ENCODE measurements at places on chromosomes 11 and 22.

DNA sequence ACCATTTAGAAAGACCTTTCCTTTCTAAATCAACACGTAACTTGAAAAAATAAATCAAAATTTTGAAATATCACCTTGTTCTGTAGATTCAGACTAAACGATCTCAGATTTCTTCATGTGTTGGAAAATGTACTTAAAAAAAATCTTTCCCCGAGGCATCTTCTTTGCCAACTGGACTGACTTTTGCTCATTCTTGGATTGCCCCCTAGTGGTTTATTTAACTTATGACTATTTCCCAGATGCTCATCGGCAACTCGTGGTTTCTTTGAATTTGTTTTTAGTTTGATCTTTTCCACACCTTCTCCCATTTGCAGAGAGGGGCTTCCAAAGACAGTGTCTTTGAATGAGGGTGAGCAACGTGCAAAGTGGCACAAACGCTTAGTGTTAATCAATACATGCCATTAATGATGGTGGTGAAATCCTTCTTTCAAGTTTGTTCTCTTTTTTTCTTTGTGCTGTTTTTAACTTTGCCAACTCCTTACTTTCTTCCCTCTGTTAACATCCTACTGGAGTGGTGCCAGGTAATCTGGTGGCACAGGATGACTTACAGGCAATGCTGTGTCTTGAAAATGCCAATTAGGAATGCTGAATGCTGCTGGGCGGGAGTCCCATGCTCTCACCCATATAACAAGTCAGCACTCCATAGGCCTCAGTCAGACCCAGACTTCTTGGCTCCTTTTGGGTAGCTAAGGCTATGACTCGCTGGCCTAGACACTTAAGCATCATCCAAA is 18.3 kb downstream of the PRSS23 start:
- peak; percentile 74 for DNase-seq

DNA sequence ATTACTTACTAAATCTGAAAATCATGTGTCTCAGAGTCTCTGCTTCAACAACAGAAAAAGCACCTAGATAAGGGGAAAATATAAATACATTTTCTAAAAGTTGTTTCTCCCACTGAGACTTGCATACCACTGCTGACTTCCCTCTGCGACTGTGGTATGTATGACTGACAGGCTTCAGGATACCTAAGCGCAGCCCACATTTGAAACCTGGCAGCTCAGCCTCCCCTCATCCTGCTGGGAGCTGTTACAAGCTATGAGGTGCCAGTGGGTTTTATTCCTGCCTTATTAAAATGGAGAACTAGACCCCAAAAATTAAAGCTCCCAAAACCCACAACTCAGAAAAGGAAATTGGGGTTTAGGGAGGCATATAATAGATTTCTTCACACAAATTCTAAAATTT is 133.6 kb downstream of the RAB38 start:
- no peak for DNase-seq

- DNase-seq = no peak
Measured at GRCh38 chr11:103851166-103851651, 185.2 kb upstream of the DDI1 start.

- DNase-seq = no peak
Measured at GRCh38 chr11:75734491-75735180, 17.0 kb downstream of the MOGAT2 start.

DNA sequence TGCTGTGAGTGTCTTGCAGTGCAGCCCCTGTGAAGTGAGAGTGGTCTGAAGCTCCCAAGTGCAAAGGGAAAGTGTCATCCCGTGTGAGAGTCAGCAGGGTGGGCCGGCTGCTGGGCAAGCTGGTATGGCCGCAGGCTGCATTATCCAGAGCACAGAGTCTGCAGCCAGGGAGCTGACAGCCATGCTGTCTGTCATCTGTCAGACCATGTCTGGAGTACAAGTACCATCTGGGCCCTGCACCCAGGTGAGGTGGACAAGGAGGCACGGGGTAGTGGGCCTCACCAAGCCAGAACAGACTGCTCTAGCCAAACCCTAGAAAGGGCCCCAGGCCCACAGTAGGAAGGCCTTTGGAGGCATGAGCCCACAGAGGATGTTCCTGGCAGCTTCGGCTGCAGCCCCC is 20.2 kb downstream of the LMO1 start:
- DNase-seq = no peak

Data from NCI-H774 (cell line).